ENCODE measurements at places on chromosomes 7 and 10.

- DNase-seq: no peak
These were observed 404.5 kb upstream of the ANKRD30A start for GRCh38 chr10:36720895-36721294.

- no peak for DNase-seq
These were observed 362.0 kb downstream of the ZNF248 start for GRCh38 chr10:37495415-37495814.

DNA sequence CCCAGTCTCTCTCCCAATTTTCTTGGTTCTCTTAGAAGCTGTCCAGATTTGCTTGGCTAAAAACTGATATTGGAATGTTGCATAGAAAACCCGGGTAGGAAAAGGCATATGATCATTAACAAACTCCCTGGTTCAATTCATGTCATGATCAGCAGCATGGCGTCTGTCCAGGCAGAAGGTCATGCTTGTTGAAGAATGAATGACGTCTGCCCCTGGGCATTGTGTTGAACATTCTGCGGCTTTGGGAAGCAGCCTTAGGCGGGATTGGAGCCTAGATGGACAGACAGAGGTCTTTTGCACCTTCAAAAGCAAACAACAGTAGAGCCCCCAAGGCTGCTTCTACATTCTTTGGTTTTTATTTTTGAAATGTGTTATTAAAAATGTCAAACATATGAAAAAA lies 7.7 kb upstream of the MINDY3 start:
- DNase-seq: no peak

DNA sequence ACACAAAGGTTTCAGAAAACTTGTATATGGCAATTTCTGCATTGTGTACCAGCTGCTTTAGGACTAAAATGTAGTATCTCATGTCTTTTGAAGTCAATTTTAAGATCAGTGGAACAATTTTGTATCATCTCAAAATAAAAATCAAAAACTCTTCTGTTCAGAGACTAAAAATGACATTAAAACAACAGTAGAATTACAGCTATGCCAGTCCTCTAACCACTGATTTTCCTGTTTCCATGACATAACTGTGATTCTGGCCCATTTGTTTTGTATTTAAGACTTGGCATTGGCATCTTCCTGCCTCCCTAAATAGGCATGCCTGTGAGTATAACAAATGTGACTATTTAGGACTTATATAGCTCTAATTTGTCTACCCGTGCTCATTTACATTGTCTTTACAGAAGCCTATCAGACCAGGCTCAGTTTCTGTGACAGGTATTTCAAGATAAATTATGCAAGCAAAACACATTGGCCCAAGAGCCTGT lies 29.1 kb upstream of the VPS41 start:
- no peak for DNase-seq

GRCh38 chr10:58943256-58943890 lies 233.1 kb upstream of the PHYHIPL start:
- DNase-seq: no peak

DNA sequence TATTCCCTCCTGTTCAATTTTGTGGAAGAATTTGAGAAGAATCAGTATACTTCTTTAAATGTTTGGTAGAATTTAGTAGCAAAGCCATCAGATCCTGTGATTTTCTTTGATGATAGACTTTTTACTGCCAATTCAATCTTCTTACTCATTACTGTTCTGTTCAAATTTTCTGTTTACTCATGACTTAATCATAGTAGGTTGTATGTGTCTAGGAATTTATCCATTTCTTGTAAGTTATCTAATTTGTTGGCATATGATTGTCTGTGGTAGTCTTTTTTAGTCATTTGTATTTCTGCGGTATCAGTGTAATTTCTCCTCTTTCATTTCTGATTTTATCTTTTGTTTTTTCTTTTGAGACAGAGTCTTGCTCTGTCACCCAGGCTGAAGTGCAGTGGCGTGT lies 87.4 kb downstream of the CCDC3 start:
- DNase-seq: no peak

DNA sequence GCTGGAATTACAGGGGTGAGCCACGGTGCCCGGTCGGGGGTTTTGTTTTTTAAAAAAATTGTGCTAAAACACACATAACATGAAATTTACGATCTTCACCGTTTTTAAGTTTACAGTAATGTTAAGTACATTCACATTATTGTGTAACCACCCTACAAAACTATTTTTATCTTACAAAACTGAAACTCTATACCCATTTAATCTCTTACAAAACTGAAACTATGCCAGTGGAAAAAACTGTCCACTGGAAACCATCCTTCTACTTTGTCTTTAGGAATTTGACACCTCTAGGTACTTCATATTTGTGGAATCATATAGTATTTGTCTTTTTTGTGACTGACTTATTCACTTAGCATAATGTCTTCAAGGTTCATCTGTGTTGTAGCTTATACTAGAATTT lies 1.0 kb upstream of the PSMC2 start:
- no peak for DNase-seq

DNA sequence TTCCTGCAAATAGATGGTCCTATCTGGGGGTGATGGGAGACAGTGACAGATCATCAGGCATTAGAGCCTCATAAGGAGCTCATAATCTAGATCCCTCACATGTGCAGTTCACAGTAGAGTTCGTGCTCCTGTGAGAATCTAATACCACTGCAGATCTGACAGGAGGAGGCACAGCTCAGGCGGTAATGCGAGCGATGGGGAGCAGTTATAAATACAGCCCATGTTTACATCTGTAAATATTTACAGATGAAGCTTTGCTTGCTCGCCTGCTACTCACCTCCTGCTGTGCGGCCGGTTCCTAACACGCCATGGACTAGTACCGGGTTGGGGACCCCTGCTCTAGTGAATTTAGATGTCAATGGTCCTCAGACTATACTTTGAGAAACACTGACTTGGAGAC lies 17.0 kb upstream of the CDCA7L start:
- no peak for DNase-seq

DNA sequence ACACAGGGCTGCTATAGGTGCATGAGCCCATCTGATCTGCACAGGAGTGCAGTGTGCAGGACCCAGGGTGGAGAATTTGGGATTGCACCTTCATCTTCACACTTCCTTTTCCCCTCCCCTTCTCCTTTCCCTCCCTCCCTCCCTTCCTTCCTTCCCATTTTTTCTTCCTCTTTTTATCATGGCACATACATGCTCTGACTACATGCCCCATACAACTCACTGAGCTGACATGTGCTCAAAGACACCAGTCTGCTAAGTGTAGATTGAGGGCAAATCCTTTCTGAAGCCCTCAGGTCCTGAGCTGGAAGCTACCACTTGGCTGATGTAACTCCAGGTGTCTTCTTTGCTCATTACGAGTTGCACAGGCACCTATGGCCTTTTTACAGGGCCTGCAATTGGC lies 365.3 kb upstream of the ZNF32 start:
- DNase-seq: no peak

DNA sequence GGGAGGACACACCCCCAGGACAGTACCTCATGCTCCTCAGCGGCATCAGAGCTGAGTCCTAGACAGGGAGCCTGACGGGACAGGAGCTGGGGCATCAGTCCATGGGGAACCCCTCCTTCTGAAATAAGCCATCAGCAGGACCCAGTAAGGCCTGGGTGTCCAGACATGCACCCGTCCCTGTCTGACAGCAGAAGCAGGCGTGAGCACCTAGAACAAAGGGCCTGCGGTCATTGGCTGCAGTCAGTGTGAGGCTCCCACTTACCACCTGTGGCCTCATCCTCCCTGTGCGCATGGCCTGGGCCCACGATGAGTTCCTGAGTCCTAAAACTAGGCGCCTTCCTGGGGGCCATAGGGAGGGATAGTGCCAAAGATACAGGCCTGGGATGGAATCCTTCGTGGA lies 484.7 kb downstream of the PTPRN2 start:
- DNase-seq: no peak

GRCh38 chr7:83876593-83876992 lies 227.7 kb upstream of the SEMA3E start:
- no peak for DNase-seq

DNA sequence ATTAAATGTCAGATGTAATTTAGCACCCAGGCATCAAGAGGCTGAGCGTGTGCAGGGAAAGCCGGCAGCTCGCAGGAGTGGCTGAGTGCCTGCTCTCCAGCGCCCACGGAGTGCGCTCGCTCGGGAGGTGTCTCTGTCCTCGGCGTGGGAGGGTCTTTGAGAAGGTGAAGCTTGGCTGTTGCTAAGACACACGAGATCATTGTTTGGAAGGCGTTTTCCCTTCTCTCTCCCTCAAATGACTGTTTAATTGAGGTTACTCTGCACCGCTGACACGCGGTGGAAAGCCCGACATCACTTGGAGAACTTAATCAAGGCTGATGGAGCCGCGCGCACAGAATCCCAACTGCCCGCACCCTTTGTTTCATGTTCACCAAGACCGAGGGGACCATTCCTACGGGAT lies 414.6 kb downstream of the DNAJB6 start:
- no peak for DNase-seq

- no peak for DNase-seq
These were observed 194.3 kb downstream of the ELFN1 start for GRCh38 chr7:1864161-1864940.

DNA sequence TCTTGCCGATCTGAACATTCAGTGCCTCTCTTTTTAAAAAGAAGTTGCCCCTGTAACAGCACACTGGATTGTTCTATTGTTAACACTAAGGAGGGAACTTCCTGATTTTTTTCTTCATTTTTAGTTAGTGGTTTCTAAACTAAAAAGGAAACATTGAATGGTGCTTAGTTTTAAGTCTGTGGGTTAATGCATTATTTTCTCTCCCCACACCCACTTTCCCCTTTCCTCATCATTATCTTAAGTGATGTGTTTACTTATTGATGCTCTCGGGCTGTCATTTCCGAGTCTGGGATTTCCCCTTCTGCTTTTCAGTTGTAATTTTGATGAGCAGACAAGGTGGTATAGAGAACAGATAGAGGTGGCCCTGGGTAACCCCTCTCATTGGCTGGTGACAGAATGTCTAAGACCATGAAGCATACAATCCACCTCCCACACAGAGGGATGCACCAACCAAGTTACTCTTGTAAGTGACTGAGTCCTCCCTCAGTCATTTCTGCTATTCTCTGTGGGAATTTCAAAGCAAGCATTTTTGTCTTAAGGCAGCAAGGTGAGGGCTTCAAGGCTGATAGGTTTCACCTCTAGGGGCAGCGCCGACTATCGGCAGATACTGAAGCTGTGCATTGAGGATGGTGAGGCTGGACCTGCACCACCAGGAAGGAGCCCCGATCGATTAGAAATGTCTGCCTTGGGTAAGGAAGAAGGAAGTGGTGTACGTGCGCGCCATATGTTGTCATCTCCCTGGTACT lies 49.5 kb downstream of the CHN2 start:
- DNase-seq: no peak

- DNase-seq: no peak
These were observed 224.7 kb downstream of the CUX1 start for GRCh38 chr7:102042016-102042656.

DNA sequence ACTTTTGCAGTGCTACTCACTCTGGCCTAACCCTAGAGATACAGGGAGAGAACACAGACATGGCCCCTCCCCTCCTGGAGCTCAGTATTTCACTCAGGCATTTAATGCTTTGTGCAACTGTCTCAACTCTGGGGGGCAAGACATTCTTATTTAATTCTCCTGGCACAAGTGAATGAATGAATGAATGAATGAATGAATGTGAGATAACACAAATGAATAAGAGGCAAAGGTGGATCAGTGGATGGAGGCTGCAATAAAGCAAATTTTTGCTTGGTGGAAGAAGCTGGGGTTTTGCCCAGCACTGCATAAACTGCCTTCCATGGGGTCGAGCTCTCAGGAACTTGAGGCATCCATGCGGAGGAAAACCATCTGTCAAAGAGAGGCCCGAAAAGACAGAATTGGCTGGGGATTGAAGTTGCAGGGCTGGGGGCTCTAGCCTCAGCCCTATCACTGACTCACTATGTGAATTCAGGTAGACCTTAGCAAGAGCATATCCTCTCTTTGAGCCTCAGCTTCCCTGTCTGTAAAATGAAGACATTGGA lies 441.4 kb upstream of the ZMIZ1 start:
- no peak for DNase-seq

GRCh38 chr10:59674215-59674836 lies 35.3 kb downstream of the SLC16A9 start:
- no peak for DNase-seq

- no peak for DNase-seq
These were observed 83.5 kb upstream of the SLF2 start for GRCh38 chr10:100829097-100829870.

DNA sequence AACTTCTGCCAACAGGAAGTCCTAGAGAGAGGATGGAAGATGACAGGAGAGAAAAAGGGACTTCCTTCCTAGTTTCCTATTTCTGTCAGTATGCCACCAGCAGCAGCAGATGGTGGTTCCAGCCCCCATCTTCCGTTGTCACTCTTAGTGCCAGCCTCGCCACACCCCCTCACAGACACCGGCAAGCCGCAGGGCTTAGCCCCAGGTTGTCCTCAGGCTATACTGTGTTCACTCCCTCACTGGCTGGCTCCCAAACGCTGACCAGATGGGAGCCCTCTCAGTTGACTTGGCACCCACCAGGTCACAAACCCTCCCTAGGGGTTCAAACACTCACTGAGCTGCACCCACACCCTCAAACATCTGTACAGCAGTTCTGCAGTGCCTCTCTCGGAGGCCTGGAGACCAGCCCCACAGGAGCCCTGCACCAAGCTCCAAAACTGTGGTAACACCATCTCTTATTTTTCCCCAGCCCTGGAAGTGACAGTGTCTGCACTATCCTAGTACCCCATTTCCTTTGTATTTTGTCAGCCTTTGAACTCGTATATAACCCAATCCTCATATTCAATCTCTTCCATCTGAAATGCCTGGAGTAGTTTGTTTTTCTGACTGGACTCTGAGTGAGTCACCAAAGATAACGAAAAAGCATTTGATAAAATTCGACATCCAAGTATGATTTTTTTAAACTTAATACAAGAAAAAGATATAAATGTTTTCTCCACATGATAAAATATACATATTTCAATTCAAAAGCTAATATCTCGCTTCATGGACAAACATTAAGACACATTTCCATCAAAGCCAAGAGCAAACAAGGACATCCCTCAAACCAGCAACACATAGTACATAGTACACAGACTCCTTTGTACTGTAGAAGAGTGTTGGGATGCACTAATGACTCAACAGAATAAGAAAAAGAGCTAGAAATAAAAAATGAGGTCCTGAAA lies 34.5 kb downstream of the SMURF1 start:
- DNase-seq: no peak

Data from AG04450 (cell line).